Stimulated activated CD8-positive, alpha-beta memory T cell treated with anti-CD3 and anti-CD28 coated beads, Interleukin-15, amount 100 ng/mL, for 4 hours (primary cell): ENCODE measurements at places on chromosomes 3 and 15.

- no peak for DNase-seq
Measured at GRCh38 chr15:46654993-46655392, 1020.2 kb downstream of the SQOR start.

GRCh38 chr3:153704115-153704514 is 417.1 kb upstream of the ARHGEF26 start:
- no peak for DNase-seq

- no peak for DNase-seq
Measured at GRCh38 chr3:134839422-134839821, 44.4 kb downstream of the EPHB1 start.

DNA sequence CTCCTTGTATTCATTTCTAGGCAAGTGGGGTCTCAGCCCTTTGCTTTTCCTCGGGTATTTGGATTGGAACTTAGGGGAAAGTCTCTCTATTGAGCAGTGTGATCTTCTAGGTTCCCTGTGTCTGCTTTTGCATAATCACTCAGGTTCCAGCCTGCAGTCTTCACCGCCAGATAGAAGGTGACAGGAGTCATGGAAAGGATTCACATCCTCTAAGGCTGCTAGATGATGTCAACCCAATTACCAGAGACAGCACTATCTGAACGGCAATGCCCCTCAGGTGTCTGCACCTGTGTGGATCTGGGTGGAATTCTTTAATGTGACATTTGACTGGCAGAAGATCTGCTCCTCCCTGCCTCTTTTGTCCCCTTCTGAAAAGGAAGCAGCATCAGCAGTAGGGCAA is 177.7 kb downstream of the P3H2 start:
- no peak for DNase-seq

- DNase-seq = no peak
Measured at GRCh38 chr15:89792106-89792805, 16.1 kb downstream of the MESP2 start.

DNA sequence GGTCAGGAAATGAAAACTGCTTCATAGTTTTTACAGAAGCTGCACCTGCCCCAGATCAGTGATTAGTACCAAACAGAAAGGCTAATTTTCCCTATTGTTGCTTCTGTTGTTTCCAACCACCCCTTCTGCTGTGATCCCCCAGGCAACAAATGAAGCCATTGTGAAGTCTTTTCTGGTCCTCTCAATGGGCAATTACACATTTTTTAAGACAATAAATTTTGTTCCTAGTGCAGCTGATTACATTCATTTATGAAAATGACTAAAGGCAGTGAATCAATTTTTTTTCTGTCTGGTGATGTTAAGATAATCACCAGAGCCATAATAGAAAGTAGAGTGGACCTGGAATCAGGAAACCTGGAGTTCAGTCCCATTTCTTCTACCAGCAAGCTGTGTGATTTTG is 32.7 kb downstream of the GLDN start:
- DNase-seq = no peak

GRCh38 chr3:50294492-50295403 is 2.5 kb upstream of the IFRD2 start:
- DNase-seq = no peak

DNA sequence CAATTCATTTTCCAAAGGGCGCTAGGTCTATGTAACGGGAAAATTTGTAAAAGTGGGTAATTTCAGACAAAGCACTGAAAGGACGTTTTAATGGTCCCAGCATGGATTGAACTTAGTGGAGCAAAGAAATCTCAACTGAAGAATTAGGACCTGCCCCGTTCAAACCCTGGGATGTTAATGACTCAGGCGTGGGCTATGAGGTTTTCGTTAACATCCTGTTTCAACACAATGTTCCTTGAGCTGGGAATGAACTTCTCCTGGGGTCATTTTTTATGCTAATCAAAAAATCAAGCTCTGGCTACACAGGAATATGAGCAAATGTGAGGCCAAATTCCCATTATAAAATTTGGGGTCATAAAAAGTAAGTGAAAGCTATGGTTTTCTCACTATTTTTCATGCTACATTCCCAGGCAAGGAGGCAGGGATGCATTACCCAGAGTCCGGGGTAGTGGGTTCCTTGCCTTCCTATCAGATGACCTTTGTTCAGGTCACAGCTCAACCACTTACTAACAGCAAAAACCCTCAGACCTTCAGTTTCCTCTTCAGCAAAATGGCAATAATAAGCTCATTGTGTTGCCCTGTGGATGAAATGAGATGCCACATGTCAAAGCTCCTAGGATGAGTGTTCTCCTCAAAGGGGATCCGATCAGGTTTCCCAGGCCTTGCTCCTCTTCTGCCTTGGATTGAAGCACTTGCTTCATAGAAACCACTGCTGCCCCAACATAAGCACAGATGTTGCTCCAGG is 271.4 kb downstream of the ARRDC4 start:
- no peak for DNase-seq

GRCh38 chr3:26915208-26915607 is 292.6 kb downstream of the LRRC3B start:
- no peak for DNase-seq

DNA sequence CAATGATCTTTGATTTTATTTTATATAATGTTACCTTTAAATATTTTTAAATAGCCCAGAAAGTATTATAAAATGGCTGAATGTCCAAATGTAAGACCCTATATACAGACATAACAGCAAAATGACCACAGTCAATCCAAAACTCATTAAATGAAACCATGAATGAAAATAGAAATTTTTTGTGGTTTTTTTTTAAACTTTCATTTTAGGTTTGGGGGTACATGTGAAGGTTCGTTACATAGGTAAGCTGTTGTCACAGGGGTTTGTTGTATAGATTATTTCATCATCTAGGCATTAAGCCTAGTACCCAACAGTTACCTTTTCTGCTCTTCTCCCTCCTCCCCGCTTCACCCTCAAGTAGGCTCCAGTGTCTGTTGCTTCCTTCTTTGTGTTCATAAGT is 108.8 kb downstream of the FAIM start:
- no peak for DNase-seq

GRCh38 chr15:71107501-71107815 is 7.8 kb upstream of the THSD4 start:
- no peak for DNase-seq

- DNase-seq = no peak
Measured at GRCh38 chr3:42844412-42844713, 31.3 kb downstream of the CYP8B1 start.

GRCh38 chr3:138395865-138396751 is 38.3 kb upstream of the ESYT3 start:
- no peak for DNase-seq

DNA sequence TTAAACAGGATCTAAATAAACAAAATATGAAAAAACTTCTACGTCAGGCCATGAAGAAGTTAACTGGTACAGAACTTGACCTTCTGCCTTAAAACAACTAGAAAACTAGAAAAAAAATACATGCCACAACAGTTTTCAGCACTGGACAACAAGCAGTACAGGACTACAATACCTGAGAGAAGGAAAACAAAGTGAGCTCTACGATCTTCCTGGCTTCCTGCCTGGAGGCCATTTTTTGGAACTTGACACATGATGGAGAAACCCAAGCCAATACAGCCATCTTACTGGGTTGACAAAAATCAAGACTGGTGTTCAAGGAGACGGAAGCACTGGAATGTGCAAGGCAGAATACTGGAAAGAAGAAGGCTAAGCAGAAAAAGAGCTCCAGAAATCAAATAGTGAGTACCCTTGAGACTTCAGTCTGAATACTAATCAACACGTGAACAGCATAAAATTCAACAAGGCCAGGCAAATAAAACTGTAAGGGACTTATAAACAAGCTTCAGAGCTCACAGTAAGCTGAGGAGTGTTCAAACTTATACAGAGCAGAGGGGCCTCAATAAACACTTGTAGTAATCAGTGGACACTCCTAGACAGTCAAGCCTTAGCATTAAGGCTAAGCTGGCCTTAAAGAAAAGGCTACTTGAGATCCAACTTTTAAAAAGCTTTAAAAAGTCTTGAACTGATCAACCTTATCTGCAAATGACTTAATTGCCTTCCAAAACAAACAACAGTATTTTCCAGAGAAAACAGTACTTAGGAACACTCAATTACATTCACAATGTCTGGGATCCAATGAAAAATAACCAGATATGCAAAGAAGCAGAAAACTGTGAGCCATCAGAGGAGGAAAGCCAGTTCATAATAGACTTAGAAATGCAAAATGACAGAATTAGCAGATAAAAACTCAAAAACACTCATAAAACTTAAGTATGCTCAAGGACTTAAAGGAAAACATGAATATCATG is 63.2 kb downstream of the DLG1 start:
- DNase-seq = no peak

DNA sequence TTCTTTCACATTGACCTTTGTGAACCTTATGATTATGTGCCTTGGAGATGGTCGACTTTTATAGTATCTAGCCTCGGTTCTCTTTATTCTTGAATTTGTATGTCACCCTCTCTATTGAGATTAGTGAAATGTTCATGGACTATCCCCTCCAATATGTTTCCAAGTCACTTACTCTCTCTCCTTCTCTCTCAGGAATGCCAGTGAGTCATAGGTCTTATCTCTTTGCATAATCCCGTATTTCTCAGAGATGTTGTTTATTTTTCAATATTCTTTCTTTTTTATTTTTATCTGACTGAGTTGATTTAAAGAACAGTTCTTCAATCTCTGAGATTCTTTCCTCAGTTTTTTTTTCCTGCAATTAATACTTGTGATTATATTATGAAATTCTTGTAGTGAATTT is 411.6 kb upstream of the CADM2 start:
- DNase-seq = no peak

DNA sequence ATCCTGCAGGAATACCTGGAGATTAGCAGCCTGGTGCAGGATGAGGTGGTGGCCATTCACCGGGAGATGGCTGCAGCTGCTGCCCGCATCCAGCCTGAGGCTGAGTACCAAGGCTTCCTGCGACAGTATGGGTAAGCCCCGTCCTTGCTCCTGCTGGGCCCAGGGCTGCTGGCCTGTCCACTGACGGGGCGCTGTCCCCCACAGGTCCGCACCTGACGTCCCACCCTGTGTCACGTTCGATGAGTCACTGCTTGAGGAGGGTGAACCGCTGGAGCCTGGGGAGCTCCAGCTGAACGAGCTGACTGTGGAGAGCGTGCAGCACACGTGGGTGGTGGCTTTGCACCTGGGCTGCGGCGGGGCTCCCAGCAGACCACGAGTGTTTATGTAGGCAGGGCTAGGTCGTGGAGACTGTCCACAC is 5.0 kb downstream of the FES start:
- no peak for DNase-seq

DNA sequence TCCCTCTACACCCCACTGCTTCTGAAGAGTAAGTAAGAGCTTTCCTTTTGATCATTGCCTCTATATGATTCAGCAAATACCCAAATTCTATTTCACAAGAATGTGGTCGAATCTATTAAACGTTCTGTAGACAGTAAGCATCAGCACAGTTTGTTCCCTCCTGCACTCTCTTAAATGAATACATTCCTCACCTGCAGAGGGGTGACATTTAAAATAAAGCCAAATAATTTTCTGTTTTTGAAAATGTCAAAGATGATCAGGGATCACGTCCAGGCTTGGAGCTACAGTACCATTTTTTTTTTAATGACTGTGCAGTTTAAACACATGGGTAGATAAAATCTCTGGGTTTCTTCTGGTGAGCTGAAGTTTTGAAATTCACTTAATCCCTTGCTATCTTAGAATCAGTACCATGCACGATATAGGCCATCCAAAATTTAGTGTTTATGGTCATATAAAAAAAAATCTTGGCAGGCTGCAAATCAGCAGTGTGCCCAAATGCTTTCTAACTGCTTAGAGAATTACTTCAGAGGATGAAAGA is 12.8 kb downstream of the PYDC2 start:
- DNase-seq = no peak

DNA sequence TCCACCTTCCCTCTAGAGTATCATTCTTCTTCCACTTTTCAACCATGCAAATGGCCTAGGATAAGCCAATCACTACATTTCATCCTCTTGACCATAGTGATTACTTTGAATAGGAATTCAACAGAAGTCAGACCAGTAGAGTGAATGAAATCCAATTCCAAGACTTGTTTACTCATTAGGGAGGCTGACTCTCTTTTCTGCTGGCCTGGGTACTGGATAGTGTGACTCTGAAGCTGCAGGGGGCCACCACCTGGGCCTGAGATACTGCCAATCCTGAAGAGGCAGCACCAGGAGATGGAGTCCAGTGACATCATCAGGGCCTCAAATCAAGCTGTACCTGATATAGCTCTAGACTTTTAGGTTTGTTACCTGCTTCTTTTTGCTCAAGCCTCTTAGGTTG is 7.0 kb upstream of the FSTL1 start:
- no peak for DNase-seq

GRCh38 chr3:128563439-128563838 is 70.4 kb upstream of the GATA2 start:
- no peak for DNase-seq

GRCh38 chr15:72387741-72388140 is 10.4 kb upstream of the TMEM202 start:
- DNase-seq = no peak

- DNase-seq = no peak
Measured at GRCh38 chr15:55289011-55289745, 435 bp downstream of the RAB27A start.

- DNase-seq = no peak
Measured at GRCh38 chr3:78022232-78022631, 982.3 kb downstream of the ROBO2 start.

DNA sequence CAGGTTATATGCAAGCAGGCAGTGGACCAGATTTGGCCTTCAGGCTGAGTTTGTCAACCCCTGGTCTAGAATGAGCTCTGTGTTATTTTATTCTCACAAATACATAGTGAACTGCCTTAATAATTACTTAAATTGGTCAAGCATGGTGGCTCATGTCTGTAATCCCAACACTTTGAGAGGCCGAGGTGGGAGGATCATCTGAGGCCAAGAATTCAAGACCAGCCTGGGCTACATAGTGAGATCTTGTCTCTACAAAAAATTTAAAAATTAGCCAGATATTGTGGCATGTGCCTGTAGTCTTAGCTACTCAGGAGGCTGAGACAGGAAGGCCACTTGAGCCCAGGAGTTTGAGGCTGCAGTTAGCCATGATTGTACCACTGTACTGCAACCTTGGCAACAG is 15.0 kb downstream of the PLS1 start:
- no peak for DNase-seq

- no peak for DNase-seq
Measured at GRCh38 chr3:12752809-12753208, 6.2 kb downstream of the TMEM40 start.

GRCh38 chr15:22884344-22884743 is 45.9 kb downstream of the NIPA2 start:
- no peak for DNase-seq
